ENCODE measurements at places on chromosomes 1 and 21.

GRCh38 chr21:42200906-42201614 lies 17.9 kb upstream of the ABCG1 start:
- DNase-seq: no peak

DNA sequence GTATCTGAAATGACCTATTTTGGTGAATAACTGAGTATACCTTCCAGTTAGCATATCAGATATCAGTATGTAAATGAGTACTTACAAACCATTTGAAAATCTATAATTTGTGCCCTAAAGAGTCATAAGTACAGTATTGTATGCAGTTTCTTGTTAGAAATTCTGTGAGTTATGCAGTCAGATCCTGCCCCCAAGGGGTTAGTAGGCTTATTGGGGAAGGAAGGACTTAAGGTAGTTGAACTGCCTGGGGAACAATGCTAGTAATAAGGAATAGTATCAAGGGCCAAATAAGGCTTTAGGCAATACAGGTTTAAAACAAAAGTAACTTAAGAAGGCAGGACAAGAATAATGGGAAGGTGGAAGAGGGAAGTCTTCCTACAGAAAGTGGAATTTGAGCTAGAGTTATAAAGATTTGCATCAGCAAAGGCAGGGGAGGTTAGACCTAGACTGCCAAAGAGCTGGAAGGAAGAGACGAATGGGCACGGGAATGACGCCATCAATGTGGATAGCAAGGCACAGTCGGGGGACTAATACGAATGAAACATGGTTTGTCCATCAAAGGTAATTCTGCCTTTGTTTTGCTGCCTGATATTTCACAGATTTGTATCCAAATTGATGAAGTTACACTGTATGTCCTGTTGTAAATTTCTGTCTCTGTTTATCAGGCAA lies 182.9 kb upstream of the DPYD start:
- no peak for DNase-seq

DNA sequence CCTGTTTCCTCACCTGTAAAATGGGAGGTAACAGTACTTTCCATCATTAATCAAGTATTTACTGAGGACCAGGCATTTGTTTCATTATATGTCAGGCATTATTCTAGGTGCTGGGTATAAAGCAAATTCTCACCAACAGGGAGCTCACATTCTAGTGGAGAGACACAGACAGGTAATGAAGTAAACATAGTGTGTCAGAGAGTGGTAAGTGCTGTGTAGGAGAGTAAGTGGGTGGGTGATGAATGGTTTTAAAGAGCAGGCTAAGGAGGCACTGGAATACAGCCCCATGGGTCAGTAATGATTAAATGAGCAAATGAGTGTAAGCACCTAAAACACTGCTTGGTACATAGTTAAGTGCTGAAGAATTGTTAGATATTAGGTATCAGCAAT lies 60.4 kb downstream of the DNTTIP2 start:
- DNase-seq: no peak

DNA sequence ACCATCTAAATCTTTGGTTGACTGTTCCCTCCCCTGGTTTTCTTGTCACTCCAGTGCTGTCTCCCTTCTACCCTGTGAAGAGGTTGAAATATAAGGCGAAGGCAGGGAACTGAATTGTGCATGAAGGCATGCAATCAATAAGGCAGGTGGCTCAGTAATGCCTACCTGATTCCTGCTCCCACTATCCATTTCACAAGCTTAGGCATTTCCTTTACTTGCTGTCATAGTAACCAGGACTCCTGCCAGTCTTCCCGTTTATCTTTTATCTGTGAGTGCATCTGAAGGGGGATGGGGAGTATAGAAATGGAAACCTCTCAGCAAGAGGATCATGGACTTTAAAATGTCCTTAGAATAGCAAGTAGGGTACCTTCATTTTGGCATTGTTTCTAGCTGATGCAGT lies 40.5 kb downstream of the MRPS6 start:
- DNase-seq: no peak

DNA sequence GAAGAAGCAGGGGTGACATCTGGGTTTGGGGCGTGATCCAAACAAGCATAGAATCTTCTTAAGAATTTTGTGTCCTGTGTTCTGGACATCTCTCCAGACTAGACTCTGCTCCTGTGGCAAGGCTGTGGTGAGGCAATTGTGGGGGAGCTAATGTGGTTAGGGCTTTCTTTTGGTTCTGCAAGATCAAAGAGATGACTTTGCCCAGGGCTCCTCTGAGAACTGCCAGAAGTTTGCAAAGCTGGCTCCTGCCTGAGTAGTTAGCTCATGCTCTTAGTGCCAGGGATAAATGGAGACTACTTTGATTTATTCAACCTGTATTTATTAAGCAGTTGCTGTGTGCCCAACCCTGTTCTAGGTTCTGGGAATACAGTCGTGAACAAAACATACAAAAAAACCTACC lies 34.0 kb upstream of the CRNN start:
- DNase-seq: no peak

DNA sequence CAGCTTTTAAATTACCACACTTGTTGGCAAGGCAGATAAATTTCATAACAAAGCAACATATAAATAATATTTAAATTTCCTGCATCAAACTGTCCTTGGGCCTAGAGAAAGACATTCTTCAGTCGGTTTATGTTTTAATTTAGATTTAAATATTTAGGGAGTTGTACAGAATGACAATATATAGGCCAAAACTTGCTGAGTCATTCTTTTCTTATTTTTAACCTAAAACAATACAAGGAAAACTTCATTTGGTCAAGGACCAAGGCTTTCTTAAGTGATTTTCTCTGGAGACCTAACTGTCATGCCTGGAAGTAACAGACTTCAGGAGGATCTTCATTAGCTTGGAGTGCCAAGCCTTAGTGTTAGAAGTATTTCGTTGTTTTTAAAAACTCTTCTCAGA lies 5.6 kb downstream of the MAP10 start:
- DNase-seq: no peak

DNA sequence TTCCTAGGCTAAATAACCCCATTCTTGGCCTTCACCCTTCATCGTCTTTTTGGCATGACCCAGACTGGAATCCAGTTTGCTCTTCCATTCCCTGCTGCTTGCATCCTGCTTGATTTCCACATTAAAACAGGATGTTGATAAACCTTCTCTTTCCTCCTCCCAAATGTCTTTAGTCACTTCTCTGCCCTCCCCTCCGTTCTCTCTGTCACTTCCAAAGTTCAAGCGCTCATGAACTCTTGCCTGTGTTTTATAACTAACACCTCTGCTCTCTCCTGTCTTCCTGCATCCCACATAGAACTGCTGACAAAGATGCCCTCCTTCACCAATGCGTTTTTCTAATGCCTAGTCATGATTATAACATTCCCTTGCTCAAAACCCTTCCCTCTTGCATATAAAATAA lies 65.6 kb upstream of the SLC44A3 start:
- no peak for DNase-seq
